NCI-H2081 (cell line): ENCODE measurements at places on chromosomes 4 and X.

GRCh38 chrX:130224810-130225209 is 43.9 kb downstream of the ZNF280C start:
- no peak for DNase-seq

GRCh38 chr4:6313216-6313615 is 43.6 kb downstream of the WFS1 start:
- no peak for DNase-seq

- no peak for DNase-seq
Observed at GRCh38 chrX:136954930-136955329, 74.4 kb upstream of the RBMX start.

- DNase-seq: no peak
Observed at GRCh38 chr4:48369771-48370170, 28.4 kb downstream of the SLAIN2 start.

DNA sequence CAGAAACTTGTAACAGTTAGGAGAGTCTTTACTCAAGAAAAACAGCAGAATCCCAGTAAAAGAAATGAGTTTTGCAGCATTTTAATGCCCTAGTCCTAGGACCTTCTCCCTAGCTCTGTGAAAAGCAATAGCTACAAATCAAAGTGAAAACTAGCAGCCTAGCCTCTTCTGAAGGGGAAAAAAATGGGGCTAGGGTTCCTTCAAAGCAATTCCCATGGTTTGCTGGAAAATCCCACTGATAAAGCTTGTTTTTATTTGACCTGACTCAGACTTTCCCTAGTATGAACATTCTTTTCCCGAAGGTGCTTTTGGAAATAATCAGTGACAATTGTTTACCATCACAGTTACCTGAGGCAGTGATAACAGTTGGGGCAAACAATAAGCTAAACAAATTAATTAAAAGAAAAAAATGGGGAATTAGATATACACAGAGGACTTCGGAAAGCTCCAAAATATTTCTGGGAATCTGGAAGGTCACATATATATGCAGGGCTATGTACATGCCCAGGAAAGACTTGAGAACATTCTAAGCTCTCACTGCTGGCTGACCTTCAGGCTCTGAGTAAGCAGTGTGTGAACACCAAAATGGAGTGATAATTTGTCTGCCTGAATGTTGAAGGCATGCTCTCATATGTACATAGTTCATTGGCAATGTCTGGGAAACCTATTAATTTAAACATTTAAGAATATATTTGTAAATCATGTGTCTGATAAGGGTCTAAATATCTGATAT is 285.9 kb downstream of the KCTD8 start:
- DNase-seq: no peak

- no peak for DNase-seq
Observed at GRCh38 chr4:142778430-142778829, 67.7 kb downstream of the INPP4B start.

DNA sequence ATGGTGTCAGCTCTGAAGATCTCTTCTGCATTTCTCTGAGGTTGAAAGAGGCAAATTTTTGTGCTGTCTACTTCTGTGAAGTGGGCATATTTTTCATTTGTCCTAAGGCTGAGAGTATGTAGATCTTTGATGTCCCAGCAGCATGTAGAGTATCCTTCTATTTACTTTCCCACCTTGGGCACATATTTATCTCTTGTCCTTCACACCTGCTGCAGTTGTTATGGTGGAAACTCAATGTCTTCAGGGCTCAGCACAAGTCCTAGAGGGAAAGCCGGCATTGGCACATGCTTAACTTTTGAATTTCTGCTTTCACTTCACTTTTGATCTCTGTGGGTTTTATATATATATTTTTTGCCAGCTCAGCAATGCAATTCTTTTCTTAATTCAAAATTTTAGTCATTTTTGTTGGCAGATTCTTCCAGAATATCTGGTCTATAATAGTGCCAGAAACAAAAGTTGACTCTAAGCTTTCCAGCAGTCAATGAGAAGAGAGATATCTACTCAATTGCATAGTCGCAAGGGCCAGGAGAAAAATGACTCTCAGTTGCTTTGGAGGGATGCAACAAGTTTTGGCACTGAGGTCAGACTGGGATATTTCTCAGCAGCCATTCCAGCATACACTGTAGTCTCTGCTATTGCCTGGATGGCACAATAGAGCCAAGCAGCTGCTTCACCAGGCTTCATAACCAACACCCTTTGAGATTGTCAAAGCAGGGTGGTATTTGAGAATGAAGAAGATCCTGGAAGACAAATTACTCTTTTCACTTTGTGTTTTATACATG is 127.8 kb upstream of the FAT1 start:
- no peak for DNase-seq

DNA sequence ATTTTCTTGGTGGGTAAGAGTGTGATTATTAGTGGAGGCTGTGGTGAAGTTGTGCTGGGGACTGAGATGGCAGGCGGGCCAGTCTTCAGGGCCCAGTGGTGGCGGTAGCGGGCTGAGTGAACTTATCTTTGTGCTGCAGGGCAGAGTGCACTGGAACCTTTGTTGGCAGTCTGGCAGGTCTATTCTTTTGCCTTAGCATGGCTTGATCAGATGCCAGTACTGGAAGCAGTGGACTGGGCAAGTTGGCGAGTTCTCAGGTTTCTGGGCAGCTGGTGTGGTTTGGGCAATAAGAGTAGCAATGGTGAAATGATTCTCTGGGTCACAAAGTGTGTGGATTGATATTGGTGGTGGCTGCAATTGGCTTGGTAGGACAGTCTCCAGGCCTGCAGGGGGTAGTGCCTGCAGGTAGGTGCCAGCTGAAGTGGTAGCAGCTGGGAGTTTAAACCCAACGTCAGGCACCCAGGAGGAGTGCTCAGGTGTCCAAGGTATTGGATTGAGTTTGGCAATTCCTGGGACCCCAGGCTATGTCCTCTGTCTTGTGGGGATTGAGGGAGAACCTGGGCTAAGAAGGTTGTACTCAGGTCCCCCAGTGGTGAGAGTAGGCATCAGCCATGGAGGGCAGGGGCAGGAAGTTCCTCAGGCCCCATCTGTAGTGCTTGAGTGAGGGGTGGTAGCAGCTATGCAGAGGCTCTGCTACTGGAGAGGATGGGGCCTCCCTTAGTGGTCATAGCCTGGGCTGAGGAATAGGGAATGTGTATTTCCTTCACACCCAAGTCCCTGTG is 34.9 kb upstream of the SLC25A14 start:
- DNase-seq: no peak

DNA sequence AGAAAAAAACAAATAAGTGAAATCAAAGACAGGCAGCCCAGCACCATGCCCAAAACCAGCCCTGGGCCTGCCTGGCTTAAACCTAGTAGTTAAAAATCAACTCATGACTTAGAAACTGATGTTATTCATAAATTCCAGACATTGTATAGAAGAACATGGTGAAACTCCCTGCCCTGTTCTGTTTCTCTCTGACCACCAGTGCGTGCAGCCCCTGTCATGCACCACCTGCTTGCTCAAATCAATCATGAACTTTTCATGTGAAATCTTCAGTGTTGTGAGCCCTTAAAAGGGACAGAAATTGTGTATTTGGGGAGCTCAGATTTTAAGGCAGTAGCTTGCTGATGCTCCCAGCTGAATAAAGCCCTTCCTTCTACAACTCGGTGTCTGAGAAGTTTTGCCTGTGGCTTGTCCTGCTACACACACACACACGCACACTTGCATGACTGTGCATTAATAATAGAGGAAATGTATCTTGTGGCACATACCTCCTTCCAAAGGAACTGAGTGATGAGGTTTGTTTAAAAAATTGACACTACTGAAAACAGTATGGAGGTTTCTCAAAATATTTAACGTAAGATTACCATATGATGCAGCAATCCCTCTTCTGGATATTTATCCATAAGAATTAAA is 39.2 kb upstream of the UGT2B7 start:
- no peak for DNase-seq

DNA sequence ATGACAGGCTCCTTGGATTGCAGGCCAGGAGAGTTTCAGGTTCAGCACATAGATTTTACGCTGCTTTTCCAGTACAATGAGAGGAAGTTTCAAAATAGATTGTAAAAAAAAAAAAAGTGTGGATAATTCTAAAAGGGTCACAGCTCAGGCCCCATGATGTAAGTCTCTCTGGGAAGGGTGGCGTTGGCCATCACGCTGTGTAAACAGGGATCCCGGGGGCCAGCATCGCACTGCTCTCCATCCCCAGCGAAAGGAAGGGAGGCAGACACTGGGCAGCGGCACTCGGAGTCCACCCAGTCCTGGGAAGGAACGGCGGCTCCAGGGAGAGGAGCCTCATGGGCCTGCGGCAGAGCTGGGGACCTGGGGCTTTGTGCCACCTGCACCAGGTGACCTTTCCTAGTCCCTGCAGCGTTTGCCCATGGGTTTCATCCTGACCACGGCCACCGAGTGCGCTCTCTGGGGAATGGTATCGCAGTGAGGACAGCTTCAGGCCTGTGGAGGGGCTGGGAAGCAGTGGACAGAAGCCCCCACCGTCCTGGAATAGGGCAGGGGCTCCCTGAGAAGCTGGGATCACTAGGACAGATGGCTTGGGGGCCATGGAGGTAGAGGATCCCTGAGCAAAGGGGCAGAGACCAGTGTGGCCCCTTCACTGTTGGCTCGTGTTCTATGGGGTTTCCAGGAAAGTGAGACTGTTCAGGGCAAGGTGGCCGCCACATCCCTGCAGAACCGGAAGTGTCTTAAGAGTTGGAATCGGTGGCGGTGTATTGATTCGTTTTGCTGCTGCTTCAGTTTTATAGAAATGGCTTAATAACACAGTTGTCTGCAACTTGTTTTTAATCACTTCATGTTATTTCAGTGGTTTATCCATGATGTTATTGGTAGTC is 38.9 kb downstream of the RGS12 start:
- no peak for DNase-seq

- no peak for DNase-seq
Observed at GRCh38 chr4:87669373-87669772, 19.3 kb downstream of the DMP1 start.

GRCh38 chr4:4719436-4719835 is 140.0 kb upstream of the MSX1 start:
- no peak for DNase-seq

- no peak for DNase-seq
Observed at GRCh38 chr4:111924696-111925095, 220.6 kb upstream of the FAM241A start.

DNA sequence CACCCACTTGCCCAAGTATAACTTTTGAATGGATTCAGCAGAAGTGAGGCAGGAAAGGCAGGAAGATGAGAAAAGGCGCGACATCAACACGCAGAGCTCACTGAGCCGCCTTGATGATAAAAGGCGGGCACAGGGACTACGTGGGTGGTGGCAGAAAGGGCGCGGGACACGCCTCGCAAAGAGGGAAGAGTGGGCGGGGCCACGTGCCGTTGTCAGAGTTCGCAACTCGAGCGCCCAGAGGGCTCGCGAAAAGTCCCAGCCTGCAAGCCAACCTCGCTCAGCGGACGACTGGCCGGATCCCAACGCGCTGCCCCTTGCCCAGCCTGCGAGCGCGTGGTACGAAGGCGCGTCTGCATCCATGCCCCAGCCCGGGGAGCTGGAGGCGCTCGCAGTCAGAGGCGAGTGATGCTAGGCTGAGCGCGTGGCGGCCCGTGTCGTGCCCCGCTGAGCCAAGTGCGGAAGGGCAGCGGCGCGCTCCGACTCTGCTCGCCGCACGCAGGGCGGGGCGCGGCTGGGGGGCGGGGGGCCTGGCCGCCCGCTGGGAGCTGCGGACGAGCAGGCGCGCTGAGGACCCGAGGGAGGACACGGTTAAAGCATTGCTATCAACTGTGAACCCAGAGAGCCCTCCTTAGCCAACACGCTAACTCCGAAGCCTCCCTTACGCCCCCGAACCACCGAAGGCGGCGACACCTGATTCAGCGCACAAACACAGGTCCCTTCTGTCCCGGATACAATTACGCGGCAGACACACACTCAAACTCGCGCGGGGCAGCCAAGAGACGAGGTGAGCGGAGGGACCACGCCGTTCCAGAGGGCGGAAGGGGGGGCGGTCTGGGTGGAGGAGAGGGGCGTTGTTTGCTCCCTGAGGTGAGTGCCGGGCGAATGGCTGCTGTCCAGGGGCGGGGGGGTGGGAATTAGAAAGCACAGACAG is at the start of gene UGT8:
UGT8 (plus strand) TSS at position 617 of the 931 bp plus-strand sequence. CDS start 24,074 bp downstream, outside the sequence.
- peak; percentile 85 for DNase-seq

- DNase-seq: no peak
Observed at GRCh38 chr4:89114100-89114499, 2.8 kb downstream of the TIGD2 start.

GRCh38 chr4:8141935-8142334 is 16.7 kb downstream of the ABLIM2 start:
- DNase-seq: no peak

DNA sequence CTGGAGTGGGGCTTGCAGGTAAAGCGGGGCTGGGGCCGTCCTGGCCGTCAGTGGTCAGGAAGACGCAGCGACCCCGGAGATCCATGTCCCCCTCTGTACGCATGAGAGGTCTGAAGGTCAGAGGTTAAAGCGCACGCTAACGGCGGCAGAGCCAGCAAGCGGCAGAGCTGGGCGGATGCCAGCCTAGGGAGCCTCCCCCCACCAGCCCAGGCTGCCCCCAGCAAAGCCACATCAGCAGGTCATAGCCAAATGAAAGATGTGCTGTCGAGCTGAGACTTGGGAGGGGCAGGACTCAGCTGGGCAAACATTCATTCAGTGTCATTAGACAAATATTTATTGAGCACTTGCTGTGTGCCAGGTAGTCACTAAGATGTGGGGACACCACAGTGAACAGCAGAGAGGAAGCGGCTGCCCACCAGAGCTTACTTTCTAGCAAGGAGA is 593 bp upstream of the JAKMIP1 start:
- peak; percentile 65 for DNase-seq

DNA sequence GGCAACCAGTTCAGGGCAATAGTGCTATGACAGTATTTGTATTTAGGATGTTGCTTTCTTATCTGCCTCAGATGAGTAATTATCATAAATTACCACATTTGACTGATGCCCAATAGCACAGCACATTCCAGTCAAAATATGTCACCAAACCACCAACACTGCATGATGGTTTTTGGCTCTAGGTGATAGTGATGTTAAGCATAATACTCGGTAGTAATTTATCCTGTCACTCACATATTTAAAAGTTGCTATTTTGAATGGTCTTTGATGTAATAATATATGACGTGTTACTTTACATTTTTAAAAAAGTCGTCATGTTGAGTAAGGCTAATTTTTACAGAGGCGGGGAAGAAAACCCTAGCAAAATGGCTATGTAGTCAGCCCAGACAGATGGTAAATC is 42.5 kb downstream of the UNC5C start:
- DNase-seq: no peak

DNA sequence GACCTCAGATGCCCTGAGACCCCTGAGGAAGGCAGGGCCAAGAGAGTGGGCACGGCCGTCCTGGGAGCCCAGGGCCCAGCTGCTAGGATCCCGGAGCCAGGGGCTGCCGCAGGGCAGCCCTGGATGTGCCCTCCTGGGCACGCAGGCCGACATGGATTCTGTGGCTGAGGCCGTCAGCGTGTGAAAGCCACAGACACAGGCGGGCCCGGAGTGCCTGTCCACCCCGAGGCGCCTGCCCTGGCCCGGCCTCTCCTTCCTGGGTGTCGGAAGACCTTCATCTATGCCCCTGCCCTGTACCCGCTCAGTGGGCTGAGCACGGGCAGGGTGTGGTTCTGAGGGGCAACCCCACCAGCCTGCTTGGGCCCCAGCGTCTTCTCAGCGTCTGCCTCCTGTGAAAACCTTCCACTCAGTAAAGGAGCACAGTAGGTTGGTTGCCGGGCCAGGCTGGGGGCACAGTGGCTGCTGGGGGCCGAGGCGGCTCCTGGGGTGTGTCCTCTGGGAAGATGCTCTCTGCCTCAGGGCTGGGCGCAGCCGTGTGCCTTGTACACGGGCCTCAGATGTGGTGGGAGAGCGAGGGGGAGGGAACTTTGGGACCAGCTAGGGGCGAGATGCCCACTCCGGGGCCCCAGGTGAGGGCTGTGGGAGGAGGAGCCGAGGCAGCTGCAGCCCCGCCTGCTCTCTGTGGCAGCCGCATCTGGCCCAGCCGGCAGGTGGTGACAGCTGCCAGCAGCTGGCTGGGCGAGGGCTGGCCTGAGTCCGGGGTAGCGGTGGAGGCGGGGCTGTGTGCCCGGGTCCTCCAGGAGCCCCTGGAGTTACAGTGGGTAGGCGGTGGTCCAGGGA is 20.8 kb downstream of the FGFRL1 start:
- DNase-seq: no peak
